ENCODE measurements at places on chromosomes 1 and 21.

GRCh38 chr1:181893937-181894336, 167.6 kb downstream of the ZNF648 start:
- DNase-seq = no peak

- no peak for DNase-seq
Observed at GRCh38 chr21:46114963-46115362, 17.1 kb downstream of the COL6A2 start.

DNA sequence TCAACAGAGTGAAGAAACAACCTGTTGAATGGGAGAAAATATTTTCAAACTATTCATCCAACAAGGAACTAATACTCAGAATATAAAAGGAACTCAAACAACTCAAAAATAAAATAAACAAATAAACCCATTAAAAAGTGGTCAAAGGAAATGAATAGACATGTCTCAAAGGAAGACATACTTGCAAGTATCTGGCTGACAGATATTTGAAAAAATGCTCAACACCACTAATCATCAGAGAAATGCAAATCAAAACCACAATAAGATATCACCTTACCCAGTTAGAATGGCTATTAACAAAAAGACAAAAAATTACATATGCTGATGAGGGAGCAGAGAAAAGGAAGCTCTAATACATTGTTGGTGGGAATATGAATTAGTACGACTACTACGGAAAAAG, 38.2 kb downstream of the TNFSF4 start:
- no peak for DNase-seq

- no peak for DNase-seq
Observed at GRCh38 chr1:22228505-22228911, 85.6 kb upstream of the WNT4 start.

GRCh38 chr1:39753132-39754025, 14.7 kb downstream of the PPIE start:
- no peak for DNase-seq

- DNase-seq = no peak
Observed at GRCh38 chr1:59022799-59023198, 239.0 kb upstream of the JUN start.

- no peak for DNase-seq
Observed at GRCh38 chr1:115088871-115089419, 358 bp downstream of the TSPAN2 start.

DNA sequence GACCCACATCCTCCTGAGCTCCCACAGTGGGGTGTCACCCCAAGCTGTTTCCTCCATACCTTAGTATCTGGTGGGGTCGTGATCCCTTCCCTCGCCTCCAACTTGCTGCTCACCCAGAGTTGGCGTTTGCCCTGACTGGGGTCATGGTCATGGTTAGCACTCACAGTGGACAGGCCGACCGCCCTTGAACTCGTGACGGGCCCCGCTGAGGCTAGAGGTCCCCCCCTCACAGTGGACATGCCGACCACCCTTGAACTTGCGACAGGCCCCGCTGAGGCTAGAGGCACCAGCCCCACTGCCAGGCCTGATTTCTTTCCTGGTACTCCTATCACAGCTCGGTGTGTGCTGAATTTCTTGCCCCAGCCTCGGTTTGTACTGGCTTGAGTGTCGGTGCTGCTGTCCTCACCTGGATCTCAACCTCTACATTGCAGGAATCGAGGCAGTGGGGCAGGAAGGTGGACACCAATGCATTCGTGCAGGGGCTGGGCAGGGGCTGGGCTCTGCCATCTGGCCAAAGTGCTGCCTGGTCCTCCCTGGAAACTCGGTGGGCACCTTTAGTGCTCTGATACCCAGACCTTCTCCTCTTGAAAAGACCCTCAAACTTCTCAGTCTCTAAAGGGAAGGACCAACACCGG, 37.5 kb upstream of the AJAP1 start:
- DNase-seq = no peak

DNA sequence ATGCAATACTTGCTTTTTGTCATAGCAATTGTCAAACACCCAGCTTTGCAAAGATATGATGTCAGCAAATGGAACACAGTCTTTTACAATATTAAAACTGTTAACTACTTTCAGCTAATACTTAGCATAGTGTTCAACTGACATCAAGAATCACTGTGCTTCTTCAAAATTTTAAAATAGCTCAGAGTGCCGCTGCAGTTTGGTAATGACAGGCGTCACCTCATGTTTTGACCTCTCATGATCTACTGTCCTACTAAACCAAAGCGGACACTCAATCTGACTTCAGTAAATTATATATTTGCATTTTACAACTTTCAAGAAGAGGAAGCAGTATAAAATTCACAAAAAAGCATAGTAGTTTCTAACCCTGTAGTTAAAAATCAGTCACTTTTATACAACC, 2.0 kb downstream of the FMO1 start:
- DNase-seq = no peak

All from iris pigment epithelial cell (primary cell).